ENCODE measurements at places on chromosomes 1 and 21.

- no peak for DNase-seq
Measured at GRCh38 chr21:19731251-19731650, 1267.0 kb upstream of the NCAM2 start.

- peak; percentile 39 for DNase-seq
Measured at GRCh38 chr1:66711420-66711819, 40.8 kb upstream of the DYNLT5 start.

GRCh38 chr1:81004011-81004410, 796.7 kb upstream of the ADGRL2 start:
- DNase-seq = no peak

DNA sequence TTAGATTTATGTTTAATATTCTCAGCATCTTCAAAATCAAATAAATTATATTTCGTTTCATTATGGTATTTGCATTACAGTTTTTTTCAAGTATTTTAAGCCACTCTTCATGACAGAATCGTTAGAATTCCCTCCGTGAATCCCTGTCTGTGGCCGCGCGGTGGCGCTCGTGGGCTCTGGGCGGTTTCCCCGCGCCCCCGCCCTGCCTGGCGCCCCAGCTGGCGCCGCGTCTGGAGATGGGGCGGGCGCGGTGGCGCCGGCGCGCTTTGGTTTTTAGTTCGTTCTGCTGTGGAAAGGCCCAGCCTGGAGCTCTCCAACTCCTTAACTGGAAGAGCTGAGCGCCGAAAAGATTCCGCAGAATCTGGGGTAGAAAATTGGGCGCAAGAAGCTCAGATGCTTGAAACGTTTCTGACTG, 25.7 kb downstream of the PRMT2 start:
- DNase-seq = peak; percentile 97

Data from GM23248 (cell line).